Small intestine (tissue), 16 donors: ENCODE measurements at places on chromosomes 5 and 9. TPM values are rescaled to one million over a fixed set of nuclear protein-coding genes. Genes with fewer than 3 reads are reported as not detected.

GRCh38 chr5:147051193-147051592 is 172.6 kb upstream of the PPP2R2B start:
- no peaks in the 10 kb centered on the region for H3K4me1 ChIP-seq
- no peak overlapping the region for H3K4me3 ChIP-seq
- no peaks in the 10 kb centered on the region for H3K27me3 ChIP-seq
- no peak overlapping the region for H3K27ac ChIP-seq
- no peak for DNase-seq

DNA sequence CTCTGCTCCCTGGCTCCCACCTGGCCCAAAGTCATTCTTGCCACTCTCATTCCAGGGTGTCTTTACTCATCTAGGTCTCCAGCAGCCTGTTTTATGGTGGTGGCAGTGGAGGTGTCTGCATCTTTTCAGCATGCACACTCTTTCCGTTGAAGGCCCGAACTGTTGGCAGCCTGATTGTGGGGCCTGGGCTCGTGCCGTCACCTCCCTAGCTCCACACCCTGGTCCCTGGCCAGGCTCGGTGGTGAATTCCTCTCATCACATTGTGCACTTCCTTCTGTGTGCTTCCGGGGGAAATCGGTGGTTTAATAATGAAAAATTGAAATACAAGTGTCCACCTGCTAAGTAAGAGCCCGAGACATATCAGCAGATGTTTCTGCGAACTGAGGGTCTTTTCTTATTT is 214.3 kb downstream of the TRIO start:
- H3K36me3 ChIP-seq: no peaks in the 10 kb centered on the region
- H3K4me1 ChIP-seq: no peaks in the 10 kb centered on the region
- no peak for DNase-seq
- no peaks in the 10 kb centered on the region for H3K27me3 ChIP-seq

DNA sequence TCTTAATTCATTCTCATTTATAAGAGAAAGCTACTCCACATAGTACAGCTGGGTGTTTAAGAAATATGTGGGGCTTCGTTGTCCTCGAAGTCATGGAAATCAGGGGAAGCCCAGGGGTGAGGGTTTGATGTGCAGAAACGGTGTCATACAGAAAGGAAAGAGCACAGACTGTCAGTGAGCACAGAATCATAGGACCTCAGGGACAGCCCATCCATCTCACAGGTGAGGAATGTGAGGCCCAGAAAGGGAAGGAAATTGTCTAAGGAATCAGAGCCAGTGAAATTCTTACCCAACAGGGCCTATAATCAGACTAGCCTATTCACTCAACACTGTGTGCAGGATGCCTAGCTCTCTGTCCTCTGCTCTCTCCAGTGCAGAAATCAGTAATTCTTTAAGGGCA is 535.6 kb downstream of the SPOCK1 start:
- no peaks in the 10 kb centered on the region for H3K4me1 ChIP-seq
- H3K4me3 ChIP-seq: no peak overlapping the region
- DNase-seq: no peak

- no peaks in the 10 kb centered on the region for H3K36me3 ChIP-seq
- no peaks in the 10 kb centered on the region for H3K4me1 ChIP-seq
- no peaks in the 10 kb centered on the region for H3K27me3 ChIP-seq
- DNase-seq: no peak
Measured at GRCh38 chr9:69806627-69807026, 14.0 kb upstream of the CFAP95 start.

- no peaks in the 10 kb centered on the region for H3K4me1 ChIP-seq
- no peak overlapping the region for H3K4me3 ChIP-seq
- H3K27me3 ChIP-seq: no peaks in the 10 kb centered on the region
- no peaks in the 10 kb centered on the region for H3K36me3 ChIP-seq
Measured at GRCh38 chr9:110785166-110785565, 116.6 kb downstream of the MUSK start.

DNA sequence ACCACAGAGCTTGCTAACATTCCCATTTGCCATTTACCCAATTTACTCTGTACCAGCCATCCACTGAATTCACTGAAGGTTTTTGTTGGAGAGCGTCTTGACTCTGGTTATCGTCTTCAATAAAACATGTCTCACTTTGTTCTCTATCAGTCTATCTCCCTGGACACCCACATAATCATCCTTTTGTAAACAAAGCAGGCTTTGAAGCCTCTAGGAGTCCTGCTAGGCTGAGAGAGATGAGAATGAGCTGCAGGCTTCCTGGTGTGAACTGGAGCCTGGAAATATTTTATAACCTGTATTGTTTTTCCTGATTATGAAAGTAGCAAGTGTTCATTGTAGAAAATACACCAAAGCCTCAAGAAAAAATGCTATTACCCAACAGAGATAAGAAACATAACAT is 140.6 kb upstream of the ZNF366 start:
- DNase-seq: no peak
- no peaks in the 10 kb centered on the region for H3K36me3 ChIP-seq
- H3K4me3 ChIP-seq: no peak overlapping the region
- no peaks in the 10 kb centered on the region for H3K4me1 ChIP-seq
- no peaks in the 10 kb centered on the region for H3K27me3 ChIP-seq

DNA sequence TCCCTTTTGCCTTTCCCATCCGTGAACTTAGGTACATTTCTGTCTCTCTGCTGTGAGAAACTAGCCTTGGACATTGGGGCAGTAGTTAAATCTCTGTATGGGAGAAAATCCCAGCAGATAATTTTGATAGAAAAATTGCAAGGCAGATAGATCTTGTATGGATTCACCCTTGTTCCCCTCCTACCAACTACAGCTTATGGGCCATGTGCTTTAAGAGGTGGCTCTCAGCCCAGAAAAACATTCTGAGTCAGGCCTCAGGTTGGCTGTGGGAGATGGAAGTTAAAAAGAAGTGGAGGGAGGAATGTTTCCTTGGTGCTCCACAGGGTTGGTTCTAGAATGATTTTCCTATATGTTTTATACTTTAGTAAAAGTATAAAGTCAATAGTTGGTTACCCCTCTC is 1.4 kb upstream of the KDM3B start:
- H3K27me3 ChIP-seq: no peaks in the 10 kb centered on the region
- no peak overlapping the region for H3K27ac ChIP-seq
- DNase-seq: no peak
- peaks cover 2% of the 10 kb centered on the region for H3K36me3 ChIP-seq
- no peak overlapping the region for H3K4me3 ChIP-seq

GRCh38 chr9:85742597-85742936 is 813 bp upstream of the AGTPBP1 start:
- H3K4me3 ChIP-seq: no peak overlapping the region
- peak overlapping the region; percentile 77 for H3K27ac ChIP-seq
- H3K36me3 ChIP-seq: no peaks in the 10 kb centered on the region
- H3K4me1 ChIP-seq: no peaks in the 10 kb centered on the region

DNA sequence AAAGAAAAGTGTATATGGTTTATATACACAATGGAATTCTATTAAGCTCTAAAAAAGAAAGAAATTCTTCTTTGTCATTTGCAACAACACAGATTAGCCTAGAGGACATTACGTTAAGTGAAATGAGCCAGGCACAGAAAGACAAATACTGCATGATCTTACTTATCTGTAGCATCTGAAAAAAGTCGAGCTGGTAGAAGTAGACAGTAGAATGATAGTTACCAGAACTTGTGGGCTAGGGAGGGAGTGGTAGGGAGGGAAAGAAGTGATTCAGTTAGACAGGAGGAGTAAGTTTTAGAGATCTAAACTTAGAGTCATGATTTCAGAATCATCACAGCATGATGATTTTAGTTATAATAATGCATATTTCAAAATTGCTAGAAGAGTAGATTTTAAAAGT is 184.6 kb downstream of the TLE4 start:
- no peaks in the 10 kb centered on the region for H3K4me1 ChIP-seq
- no peak for DNase-seq
- H3K27me3 ChIP-seq: no peaks in the 10 kb centered on the region
- no peaks in the 10 kb centered on the region for H3K36me3 ChIP-seq

DNA sequence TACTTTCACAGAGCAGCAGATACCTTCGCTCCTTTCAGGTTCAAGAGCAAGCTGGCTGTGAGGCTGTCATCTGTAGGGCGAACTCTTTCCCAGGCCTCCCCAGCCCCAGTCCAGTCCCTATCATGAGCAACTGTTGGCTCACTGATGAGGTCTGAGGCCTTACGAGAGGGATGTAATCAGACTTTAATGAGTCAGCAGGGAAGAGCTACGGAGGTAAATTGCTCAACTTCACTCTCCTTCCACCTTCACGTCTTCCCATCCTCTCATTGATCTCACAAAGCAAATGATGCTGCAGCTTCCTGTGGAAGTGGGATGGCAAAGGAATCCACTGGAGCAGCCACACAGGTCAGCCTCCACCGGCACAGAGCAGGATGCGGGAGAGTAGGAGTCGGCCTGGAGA is 130.7 kb upstream of the TBCA start:
- H3K4me1 ChIP-seq: no peaks in the 10 kb centered on the region
- H3K4me3 ChIP-seq: no peak overlapping the region
- no peak for DNase-seq
- H3K27me3 ChIP-seq: peaks cover under 1% of the 10 kb centered on the region
- no peaks in the 10 kb centered on the region for H3K36me3 ChIP-seq
- H3K27ac ChIP-seq: no peak overlapping the region

DNA sequence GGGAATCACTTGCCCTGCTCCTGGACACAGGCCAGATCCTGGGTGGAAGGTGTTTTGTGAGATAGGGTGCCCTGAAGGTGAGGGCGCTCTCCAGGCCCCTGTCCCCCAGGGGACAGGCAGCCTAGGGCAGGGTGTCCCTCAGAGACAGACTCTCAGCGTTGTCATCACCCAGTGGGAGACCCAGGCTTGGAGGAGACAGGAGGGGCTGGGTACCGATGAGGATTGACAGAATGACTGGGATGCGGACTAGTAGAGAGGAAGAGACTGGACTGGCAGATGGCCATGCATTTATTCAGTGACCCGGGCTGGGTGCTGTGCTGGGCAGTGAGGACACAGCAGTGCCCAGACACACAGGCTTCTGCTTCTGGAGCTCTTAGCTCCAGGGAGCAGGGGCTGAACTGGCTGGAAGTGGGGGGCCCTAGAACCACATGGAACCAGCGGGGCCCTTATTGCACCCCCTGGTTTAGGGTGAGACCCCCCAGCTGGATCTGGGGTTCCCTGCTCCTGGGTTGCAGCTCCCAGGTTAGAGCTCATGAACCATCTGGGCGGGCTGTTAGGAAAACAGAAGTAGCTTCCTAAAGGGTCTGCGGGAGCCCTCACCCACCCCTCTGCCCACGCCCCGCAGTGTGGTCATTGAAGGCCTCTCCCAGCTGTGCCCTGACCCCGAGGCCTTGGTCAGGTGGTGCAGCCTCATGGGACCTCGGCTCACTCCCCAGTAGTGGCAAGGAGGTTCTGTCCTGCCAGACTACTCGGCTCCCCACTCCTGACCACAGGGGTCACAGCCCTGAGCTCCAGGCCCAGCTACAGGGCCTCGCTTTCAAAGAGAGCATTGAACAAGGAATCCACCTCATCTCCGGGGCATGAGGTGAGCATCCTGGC is 116.7 kb upstream of the LMX1B start:
- no peak overlapping the region for H3K4me3 ChIP-seq
- no peak for DNase-seq
- H3K4me1 ChIP-seq: no peaks in the 10 kb centered on the region

DNA sequence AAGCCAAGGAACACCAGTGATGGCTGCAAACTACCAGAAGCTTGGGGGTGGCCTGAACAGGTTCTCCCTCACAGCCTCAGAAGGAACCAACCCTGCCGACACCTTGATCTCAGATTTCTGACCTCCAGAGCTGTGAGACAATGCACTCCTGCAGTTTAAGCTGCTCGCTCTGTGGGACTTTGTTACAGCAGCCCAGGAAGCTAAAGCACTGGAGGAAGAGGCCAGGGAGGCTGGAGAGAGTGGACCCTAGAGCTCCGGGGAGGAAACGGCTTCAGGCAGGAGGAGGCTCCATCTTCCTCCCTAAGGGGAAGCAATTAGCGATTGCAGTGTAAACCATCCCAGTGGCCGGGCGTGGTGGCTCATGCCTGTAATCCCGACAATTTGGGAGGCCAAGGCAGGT is 25.1 kb downstream of the BARX1 start:
- no peak overlapping the region for H3K27ac ChIP-seq
- peaks cover 23% of the 10 kb centered on the region for H3K27me3 ChIP-seq
- H3K4me1 ChIP-seq: no peaks in the 10 kb centered on the region
- DNase-seq: no peak

DNA sequence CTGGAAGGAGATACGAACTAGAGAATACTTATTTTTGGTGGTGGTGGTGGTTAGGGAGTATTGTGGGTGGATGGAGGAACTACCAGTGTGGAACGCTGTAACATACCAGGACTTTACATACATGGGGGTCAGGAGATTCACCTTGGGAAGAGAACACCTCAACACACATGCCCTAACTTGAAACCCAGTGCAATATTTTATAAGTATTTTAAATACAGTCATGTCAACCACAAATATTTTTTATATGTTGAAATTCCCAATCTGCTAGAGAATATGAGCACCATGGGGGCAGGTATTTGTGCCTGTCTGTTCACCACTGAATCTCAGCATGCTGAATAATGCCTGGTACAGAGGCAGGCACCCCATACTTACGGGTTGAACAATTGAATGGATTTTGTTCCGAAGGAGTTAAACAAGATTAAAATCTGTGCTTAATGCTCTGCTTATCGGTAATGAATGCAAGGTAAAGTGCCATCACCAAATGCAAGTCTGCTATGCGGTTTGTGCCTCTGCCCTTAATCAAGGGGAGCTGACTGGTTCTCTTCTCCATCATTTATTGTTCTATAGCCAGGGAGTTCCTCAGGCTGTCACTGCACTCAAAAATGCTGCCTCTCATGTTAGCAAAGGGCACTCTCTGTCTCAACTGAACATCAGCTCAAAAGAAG is 65.3 kb downstream of the RASEF start:
- H3K4me3 ChIP-seq: no peak overlapping the region
- H3K36me3 ChIP-seq: no peaks in the 10 kb centered on the region
- H3K4me1 ChIP-seq: no peaks in the 10 kb centered on the region
- H3K27ac ChIP-seq: no peak overlapping the region
- DNase-seq: no peak

- H3K4me3 ChIP-seq: no peak overlapping the region
- no peaks in the 10 kb centered on the region for H3K27me3 ChIP-seq
- H3K27ac ChIP-seq: no peak overlapping the region
- DNase-seq: no peak
Measured at GRCh38 chr9:126428534-126429175, 102.0 kb downstream of the MVB12B start.

GRCh38 chr9:98745470-98745869 is 36.7 kb upstream of the GABBR2 start:
- H3K4me3 ChIP-seq: no peak overlapping the region
- no peaks in the 10 kb centered on the region for H3K4me1 ChIP-seq
- H3K27ac ChIP-seq: no peak overlapping the region
- peaks cover 60% of the 10 kb centered on the region for H3K36me3 ChIP-seq

- peak; percentile 76 for DNase-seq
- peaks cover 15% of the 10 kb centered on the region for H3K27me3 ChIP-seq
- H3K4me1 ChIP-seq: no peaks in the 10 kb centered on the region
- no peak overlapping the region for H3K27ac ChIP-seq
- no peaks in the 10 kb centered on the region for H3K36me3 ChIP-seq
Measured at GRCh38 chr5:159106569-159107282, 7.0 kb upstream of the EBF1 start.

Gene CCDC192
- not detected for polyA plus RNA-seq

Gene TAF1L
- polyA plus RNA-seq: not detected

Gene IFNA21
- not detected for polyA plus RNA-seq

Gene OTP
- polyA plus RNA-seq: not detected

Gene PCDHB11
- polyA plus RNA-seq: not detected

Gene PHYHD1
- polyA plus RNA-seq: 1.1 TPM

Gene BTNL8
- polyA plus RNA-seq: 192 TPM
